Stimulated activated naive CD4-positive, alpha-beta T cell (primary cell): ENCODE measurements at places on chromosomes 7 and 10.

DNA sequence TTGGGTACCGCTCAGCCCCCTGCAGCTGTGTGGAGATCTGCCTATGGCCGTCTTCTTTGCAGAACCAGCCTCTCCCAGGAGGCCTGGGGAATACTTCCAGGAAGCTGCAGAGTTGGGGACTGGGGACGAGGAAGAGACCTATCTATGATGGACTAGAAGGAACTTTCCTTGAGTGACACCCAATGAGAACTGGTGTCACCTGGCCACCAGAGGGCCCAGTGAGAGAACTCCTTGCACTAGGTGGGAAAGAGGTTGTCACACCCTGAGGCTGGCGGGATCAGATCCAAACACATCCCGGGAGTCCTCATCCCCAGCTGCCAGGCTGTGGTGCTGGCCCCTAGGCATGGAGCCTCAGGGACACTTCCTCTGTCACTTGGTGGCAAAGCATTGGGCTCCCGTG, 4.9 kb upstream of the GRID2IP start:
- no peak for DNase-seq

GRCh38 chr10:24091256-24091655, 117.7 kb upstream of the KIAA1217 start:
- DNase-seq, result no peak

DNA sequence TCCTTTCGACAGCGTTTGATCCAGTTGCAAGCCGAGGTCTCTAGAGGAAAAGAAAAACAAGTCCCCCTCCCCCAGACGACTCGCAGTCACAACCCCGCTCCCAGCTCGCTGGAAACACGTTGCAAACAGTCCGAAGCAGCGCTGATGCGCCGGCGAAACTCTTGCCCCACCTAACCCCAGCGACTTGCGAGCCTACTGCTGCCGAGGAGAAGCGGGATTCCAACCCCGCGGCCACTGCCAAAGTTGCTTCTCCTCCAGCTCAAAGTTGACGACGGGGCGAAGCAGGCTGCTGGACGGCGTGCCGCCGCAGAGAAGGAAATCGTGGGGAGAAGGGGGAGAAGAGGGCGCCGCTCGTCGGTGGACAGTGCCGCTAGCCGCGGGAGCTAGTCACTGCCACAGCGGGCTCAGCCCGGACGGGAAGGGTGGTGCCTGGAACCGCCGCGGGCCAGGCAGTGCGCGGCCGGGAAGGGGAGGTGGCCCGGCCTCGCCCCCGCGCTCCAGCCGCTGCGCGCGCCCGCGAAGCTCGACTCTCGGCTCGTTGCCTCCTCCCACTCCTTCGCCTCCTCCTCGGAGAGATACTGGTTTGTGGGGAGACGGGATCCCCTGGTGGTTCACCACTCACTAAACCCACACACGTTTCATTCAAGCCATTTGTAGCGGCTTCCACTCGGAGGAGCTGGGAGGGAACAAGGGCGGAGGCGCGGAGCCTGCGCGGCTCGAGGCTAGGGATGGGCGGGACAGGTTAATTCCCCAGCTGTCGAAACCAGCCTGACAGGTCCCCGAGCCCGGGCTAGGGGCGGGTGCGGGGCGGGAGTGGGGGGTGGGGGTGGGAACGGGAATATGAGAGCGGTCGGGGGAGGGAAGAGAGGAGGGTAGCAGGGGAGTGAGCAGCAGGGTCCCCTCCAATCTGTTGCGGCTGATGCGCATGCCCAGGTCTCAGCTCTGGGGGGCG, at the start of gene GPR37:
TSS of gene GPR37 (minus strand) at position 392 of the 952 bp plus-strand sequence. CDS start 816 bp downstream, outside the sequence.
- peak; percentile 29 for DNase-seq

GRCh38 chr10:14454629-14455028, 123.9 kb upstream of the FRMD4A start:
- no peak for DNase-seq

DNA sequence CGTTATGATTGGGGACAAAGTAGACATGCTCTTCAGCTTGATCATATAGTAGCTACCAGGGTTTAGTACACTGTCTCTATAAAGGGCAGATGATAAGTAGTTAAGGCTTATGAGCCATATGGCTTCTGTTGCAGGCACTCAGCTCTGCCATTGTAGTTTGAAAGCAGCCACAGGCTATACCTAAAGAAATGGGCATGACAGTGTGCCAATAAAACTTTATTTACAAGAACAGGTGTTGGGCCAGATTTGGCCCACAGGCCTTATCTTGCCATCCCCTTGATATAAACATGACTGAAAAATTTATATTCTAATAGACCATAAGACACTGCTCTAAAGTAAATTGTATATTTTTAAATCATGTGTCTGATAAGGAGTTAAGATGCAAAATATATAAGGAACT, 36.6 kb downstream of the GRK5 start:
- DNase-seq, result no peak

- no peak for DNase-seq
These were observed 639.9 kb downstream of the PHTF2 start for GRCh38 chr7:78438433-78438832.

DNA sequence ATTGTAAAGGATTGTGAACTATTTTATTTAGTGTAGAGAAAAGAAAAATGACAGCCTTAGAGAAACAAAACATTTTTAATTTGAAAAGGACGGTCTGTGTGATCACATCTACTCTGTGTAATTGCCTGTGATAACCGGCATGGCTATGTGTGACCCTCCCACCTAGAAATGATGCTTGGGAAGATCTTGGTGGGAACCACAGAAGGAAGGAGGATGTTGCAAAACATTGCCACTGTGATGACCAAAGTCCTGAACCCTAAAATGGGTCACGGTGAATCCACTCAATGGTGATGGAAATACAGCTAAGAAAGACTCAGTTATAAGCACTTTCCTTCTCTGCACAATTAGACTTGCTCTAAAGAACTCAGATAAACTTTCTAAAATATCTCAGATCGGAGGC, 221.3 kb upstream of the FRMD4A start:
- no peak for DNase-seq

DNA sequence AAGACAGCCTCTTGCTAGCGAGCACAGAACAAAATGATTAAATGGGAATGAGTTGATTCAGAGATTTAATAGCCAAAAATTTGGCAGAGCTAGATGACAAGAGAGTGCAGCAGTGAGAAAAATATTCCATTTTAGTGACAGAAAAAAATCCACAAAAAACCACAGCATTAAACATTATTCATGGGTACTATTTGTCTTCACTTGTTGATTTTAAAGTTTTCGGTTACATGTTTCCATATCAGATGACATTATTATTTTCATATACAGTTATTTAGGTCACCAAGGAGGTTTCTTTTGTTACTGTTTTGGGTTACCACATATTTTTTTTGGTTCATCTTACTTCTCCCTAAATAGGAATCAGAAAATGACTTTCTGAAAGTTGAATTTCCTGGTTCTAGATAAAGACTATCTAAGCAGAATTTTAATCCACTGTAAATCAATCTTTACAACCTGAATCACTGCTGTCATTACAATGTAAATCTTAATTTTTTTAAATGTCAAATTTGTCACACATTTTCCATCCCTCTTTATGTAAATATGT, 87.9 kb downstream of the SVIL start:
- no peak for DNase-seq

GRCh38 chr7:107108793-107109371, 59.9 kb upstream of the HBP1 start:
- DNase-seq, result no peak
